ENCODE measurements at places on chromosomes 6 and 20.

- DNase-seq, result no peak
Observed at GRCh38 chr6:62976566-62976965, 234.7 kb upstream of the FKBP1C start.

DNA sequence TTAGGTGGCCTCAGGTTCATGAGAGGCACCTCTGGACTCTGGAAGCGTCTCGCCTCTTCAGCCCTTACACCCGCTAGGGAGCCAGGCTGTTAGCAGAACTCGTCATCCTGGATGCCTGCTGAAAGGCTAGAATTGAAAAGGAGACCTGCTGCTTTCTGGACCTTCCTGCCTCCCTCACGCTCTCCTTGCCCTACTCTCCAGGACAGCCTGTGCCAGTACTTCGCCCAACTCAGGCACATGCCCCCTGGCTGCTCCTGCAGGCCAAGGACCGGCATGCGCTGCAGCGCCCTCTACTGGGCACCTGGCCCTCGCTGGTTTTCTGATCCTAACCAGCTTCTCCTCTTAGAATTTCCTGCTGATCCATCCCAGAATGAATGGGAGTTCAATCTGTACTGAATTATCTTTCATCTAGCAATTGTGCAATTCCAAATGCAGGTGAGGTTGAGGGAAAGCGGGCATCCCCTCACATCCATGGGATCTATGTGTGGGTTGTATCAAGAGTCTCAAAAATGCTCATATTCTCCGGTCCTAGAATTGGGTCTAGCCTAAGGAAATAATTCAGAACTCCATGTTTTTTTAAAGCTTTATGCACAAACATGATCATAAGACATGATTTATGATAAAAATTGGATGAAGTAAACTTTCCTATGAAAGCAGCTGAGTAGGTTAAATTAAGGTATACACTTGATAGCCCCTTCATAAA is 78.0 kb downstream of the PTPN1 start:
- DNase-seq, result peak; percentile 50

GRCh38 chr6:52304983-52305390 is 20.4 kb upstream of the MCM3 start:
- no peak for DNase-seq

DNA sequence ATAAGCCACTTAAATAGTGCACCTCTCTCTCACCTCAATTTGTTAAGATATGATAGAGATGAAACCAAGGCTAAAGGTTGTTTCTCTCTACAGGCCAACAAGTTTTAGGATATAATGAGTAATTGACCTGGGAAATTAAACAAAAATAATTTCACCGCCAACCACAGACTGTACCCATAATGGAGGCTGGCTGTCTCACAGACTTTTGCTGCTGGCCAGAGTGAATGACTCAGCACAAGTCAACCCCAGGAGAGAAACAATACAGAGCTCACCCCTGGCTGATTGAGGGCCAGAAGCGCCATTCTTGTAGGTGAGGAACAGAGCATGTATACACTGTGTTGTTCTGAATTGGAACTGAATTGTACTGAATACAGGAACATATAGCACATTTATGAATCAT is 99.9 kb downstream of the CAP2 start:
- no peak for DNase-seq
